ENCODE measurements at places on chromosomes 12 and 14. TPM values are rescaled to one million over a fixed set of nuclear protein-coding genes. Genes with fewer than 3 reads are reported as not detected.
A peak's percentile ranks its signal among the peaks of the same experiment; 100 is the strongest.

The SLC17A8 gene
- 0.80 TPM for total RNA-seq

The TSPAN19 gene
- total RNA-seq, result not detected

The SAMD15 gene
- 6.6 TPM for total RNA-seq

The ANGEL1 gene
- total RNA-seq, result 4.8 TPM

The KLRC1 gene
- total RNA-seq, result not detected

The NELL2 gene
- not detected for total RNA-seq

DNA sequence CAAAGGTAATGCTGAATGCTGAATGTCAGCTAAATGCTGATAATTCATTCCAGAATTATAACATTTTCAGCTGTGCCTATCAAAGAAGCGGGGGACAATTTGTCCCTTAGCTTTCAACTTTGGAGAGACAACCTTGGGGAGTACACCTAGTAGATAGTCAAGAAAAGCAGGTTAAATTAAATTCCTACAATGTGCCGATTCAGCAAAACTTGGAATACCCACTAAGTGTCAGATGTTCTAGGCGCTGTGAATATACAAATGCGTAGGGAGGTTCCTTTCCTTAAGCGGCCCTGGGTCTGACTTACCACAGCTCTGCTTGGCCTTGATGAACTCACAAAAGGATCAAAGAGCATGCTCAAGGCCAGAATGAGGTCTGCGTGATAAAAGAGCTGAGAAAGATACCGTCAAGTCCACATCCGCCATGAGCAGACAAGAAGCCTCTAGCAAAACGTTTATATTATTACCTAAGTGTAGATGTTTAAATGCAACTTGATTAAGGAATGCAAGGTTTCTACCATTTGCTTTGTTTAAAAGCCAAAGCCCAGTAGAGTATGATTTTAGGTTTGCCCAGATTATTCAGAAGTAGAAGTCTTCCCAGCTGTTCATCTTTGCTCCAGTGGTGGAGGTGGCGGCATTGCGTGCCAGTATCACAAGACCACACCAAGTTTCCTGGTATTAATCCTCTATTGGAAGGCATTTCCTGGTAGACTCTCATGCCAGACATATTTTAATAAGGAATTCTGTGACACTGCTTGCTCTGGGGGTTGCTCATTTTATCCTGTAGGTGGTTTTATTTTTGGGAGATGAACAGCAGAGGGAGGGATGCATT lies 368.6 kb downstream of the DPF3 start:
- no peak for DNase-seq

GRCh38 chr14:68124979-68125731 lies 305.6 kb downstream of the RAD51B start:
- no peak for DNase-seq

DNA sequence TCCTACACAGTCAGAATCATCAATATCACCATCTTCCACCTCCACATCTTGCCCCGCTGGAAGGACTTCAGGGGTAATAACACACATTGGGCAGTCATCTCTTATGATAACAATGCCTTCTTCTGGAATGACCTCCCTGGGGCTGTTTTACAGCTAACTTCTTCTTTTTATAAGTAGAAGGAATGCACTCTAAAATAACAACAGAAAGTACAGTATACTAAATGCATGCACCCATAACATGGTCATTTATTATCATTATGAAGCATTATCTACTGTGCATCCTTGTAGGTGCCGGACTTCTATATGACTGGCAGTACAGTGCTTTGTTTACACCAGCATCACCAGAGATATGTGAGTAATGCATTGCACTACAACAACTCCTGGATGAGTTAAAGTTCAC lies 19.0 kb upstream of the NUAK1 start:
- DNase-seq, result no peak

- DNase-seq, result no peak
These were observed 121.2 kb upstream of the LRIG3 start for GRCh38 chr12:59041241-59042121.

GRCh38 chr12:42683266-42683665 lies 93.7 kb upstream of the PRICKLE1 start:
- no peak for DNase-seq

GRCh38 chr12:50720085-50720484 lies 43.8 kb upstream of the ATF1 start:
- no peak for DNase-seq

DNA sequence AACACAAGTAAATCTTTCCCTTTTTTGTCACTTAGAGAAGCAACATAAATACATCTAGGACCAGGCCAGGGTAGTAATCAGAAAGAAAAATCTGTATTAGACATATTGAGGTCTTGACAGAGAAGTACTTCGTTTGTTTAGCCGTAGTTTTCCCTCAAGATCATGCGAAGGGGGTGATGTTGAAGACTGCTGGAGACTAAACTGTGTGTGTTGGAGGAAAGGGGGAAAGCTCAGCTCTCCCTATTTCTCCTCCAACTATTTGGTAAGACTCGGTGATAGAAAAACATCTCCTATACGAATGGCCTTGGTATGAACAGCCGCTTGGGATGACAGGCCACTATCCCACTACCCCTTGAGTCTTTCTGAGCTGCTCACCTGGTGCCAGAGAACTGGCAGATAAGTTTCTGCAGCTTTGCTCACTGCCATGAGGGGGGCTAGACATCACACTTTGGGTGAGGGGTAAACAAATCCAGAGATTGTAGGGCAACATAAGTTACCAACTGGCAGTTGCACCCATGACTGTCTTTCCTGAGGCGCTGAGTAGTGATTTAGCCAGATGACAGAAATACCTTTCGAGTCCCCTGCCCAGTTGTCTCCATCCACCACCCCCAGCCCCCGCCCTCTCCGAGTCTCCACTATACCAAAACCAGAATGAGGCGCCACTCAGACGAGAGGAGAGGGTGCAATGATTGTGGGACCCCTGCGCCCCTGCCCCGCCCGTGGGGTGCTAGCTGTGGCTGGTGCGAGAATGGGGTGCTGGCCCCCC lies 685 bp downstream of the VAMP1 start:
- DNase-seq, result peak; percentile 23

GRCh38 chr14:55386037-55386808 lies 25.4 kb downstream of the ATG14 start:
- DNase-seq, result no peak

DNA sequence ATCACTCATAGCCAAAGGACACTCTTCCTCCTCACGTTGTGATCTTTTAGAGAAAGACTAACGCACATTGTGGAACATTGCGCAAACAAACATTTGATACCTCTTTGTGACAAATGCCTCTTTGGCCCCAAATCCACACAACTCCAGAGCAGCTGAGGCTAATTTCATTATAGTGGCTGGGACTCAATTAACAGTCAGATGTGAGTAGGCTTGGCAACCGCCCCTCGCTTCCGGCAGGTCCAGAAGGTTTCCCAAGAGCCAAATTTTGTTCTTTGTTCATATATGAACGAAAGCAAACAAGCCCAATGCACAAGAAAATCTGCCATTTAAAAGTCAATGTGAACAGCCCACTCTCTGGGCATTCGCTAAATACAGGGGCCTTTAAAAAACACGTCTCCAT lies 273.9 kb downstream of the GLT1D1 start:
- DNase-seq, result no peak

DNA sequence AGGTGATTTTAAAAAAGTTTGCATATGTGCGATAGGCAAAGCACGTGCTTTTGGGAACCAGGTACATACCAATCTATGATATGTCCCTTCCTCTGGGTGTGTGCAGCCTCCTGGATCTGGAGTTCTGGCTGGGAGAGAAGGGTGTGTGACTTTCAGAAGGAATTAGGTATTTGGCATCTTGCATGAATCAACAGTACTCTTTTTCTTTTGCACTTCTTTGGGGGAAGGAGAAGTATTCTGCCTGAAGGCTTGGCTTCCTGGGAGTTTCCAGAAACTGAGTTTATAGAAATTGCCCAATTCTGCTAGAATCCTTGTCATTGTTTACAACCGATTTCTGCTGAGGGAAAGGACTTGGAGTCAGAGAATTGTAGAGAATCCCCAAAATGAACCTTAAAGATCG lies 2.9 kb upstream of the CLMN start:
- no peak for DNase-seq

DNA sequence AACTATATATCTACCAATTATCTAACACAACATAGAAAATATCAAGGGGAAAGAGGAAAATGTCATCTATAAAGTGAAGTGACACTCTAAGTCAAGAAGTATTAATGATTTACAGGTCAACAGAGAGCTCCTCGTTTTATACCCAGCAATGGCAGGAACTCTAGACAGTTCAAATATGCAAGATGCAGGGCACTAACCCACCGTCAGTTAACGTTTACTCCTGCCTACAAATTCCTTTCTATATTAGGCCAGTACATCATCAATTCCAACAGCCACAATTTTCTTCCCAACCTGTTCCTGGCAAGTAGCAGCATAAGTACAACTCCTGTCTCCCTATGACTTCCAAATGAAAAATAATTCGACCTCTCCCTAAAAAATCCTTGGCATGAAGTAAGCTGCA lies 9.0 kb upstream of the KANSL2 start:
- DNase-seq, result no peak

GRCh38 chr12:124232654-124232987 lies 62.3 kb upstream of the RFLNA start:
- no peak for DNase-seq

DNA sequence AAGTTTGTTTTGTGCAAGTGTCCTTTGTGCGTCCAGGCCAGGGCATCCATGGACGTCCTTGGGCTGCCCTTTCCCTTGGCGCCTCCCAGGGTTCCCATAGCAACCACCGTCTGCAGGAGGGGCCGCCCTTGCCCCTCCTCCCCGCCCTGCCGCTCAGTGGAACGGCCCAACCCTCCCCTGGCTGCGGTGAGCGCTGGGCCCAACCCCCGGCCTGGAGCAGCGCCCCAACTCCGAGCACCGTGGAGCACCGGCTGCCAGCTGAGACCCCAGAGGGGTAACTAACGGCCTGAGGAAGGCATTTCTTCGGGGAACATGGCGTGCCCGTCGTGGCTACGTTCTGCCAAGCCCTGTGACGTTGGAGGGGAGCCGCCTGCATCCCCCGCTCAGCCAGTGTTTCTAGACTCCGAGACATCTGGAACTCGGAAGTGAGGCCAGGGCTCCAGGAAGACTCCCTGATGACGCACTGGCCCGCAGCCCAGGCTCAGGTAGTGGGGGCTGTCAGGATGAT lies 5.3 kb upstream of the ACACB start:
- peak; percentile 72 for DNase-seq

DNA sequence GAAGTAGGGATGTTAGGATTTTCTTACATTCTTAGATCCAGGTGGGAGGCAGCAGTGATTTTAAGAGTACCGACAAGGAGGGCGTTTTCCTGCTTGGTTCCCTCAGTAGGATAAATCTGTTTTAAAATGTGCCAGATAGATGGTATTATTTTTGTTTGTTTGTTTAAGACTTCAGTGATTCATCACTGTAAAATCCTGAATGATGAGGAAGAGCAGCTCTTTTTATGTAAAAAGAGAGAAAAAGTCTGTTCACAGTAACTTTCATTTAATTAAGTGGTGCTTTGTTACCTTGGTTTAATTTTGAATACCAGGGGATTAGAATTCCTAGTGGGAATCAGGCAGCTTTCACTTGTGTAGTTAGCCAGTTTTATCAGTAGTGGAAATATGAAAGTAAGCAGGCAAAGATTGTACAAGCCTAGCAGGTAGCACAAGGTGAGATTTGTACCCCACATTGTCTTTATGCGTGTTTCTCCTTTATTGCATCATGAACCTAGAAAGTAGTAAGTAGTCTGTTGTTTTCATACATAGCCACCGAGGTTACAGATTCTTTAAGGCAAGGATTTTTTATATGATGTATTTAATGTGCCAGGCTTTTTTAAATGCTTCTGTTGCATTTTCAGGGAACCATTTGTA lies 349.6 kb downstream of the CCDC91 start:
- DNase-seq, result no peak

GRCh38 chr14:78005325-78005724 lies 164.8 kb upstream of the NRXN3 start:
- DNase-seq, result no peak

GRCh38 chr14:92631098-92631497 lies 117.3 kb downstream of the LGMN start:
- DNase-seq, result no peak

DNA sequence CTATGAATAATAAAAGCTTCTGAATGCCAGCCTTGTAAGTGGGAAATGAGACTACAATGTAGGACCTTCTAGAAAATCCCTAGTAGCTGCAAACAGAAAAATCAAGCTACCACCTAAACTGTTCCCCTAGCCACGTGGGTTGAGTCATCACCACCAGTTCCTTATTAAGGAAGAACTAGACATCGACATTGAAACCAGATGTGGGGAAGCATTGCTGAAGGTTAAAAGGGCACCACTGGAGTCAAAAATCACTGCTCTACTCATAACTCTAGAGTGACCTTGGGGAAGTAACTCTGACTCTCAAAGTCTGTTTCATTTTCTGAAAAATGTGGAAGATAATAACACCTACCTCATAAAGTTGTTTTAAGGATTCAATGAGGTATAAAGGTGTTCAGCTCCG lies 9.4 kb upstream of the CNIH1 start:
- DNase-seq, result no peak

DNA sequence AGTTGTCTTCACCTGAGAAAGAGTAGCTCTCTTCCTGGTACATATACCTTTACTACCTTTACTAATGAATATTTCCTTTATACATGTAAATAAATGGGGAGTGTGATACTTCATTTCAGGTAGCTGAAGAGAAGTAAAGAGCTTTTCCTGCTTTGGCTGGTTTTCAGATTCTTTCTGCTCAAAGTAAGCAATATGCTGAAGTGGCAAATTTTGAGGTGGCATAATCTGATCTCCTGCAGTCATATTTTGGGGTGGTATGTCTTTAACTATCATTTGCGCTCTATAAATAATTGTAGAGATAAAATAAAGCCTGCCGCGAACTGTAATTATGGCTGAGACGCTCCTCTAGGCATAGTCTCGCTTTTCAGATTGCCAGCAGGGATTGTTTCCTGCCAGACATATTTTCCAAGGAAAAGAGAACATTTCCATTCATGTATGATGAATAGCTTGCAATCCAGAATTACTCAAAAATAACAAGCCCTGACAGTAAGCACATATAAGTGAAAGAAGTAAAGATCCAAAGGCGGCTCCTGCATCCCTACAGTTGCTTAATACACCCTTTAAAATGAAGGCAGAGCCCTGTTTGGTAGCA lies 200.7 kb downstream of the C12orf50 start:
- no peak for DNase-seq

GRCh38 chr12:75585330-75585729 lies 73.9 kb upstream of the KRR1 start:
- DNase-seq, result no peak
